Right cardiac atrium (tissue), 5 donors: ENCODE measurements at places on chromosomes 4 and X. TPM values are rescaled to one million over a fixed set of nuclear protein-coding genes. Genes with fewer than 3 reads are reported as not detected.

DNA sequence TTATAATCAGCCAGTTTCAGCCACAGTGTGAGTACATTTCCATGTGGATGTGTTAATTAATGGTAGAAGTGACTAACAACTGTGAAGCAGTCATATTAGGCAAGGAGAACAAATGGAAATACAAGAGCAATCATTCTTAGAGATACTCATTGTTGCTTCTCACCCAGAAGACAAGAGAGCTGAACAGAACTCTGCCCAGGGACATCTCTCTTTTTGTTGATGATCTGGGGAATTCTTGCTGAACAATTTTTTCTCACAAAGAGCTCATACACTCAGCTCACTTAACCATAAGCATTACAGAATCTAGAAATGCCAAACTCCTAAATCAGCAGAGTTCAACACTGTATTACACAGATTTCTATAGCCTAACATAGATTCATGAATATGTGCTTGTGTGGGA, 150.1 kb downstream of the COMMD8 start:
- DNase-seq, result no peak

- peak; percentile 47 for DNase-seq
These were observed 756.9 kb downstream of the FAT4 start for GRCh38 chr4:126071346-126072333.

- DNase-seq, result no peak
These were observed 97.1 kb downstream of the IQCM start for GRCh38 chr4:149718500-149718899.

GRCh38 chr4:89957046-89957926, 62.6 kb downstream of the MMRN1 start:
- DNase-seq, result no peak

GRCh38 chrX:71184803-71185495, 38.1 kb upstream of the GJB1 start:
- DNase-seq, result no peak

- DNase-seq, result no peak
These were observed 948.3 kb upstream of the PRKX start for GRCh38 chrX:4661771-4662170.

DNA sequence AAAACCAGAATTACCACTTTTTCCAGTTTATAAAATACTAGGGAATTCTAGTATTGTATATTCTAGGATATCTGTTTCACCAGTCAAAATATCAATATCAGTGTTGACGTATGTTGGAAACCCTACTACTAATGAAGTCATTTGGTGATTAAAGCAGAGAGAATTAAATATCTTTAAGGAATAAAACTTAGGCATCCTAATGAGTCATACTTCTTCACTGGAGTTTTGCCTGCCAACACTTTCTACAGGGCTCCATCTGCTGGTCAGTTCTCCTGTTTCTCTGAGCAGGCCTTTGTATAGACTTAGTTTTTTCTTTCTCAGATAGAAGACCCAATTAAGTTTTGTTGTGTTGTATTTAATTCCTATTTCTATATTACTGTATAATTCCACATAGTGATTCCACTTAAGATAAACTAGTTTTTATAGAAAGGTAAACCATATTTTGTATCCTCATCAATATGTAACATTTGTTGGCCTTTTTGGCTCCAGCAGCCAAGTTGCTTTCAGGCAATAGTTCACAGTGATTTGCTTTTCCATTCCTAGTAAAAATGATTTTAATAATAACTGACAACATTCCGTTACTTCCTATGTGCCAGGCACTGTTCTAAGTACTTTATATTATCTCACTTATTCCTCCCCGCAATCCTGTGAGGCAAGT, 3.5 kb downstream of the AP1AR start:
- DNase-seq, result peak; percentile 41

HEPH gene
- polyA plus RNA-seq, result 16.0 TPM

FRMD7 gene
- polyA plus RNA-seq, result 0.05 TPM

PRR27 gene
- polyA plus RNA-seq, result not detected
